ENCODE measurements at places on chromosomes 3 and 15. TPM values are rescaled to one million over a fixed set of nuclear protein-coding genes. Genes with fewer than 3 reads are reported as not detected.
A peak's percentile ranks its signal among the peaks of the same experiment; 100 is the strongest.

The PCNP gene
- 57.0 TPM for total RNA-seq

DNA sequence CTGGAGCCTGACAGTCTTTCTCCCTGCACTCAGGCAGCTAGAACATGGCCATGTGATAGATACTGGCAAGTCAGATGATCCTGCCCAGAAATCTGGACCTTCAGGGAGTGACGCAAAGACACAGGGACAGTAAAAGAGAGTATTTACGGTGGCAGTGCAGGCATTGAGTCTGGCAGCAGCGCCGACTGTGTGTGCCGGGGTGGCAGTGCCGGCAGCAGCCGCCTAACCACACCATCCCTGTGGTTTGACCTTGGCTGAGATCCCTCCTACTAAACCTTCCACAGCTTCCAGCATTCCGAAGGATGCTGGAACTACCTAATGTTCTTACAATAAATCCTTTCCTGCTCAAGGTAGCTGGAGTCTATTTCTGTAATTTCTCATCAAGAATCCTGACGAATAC lies 4.6 kb upstream of the TSPAN3 start:
- no peak for DNase-seq

DNA sequence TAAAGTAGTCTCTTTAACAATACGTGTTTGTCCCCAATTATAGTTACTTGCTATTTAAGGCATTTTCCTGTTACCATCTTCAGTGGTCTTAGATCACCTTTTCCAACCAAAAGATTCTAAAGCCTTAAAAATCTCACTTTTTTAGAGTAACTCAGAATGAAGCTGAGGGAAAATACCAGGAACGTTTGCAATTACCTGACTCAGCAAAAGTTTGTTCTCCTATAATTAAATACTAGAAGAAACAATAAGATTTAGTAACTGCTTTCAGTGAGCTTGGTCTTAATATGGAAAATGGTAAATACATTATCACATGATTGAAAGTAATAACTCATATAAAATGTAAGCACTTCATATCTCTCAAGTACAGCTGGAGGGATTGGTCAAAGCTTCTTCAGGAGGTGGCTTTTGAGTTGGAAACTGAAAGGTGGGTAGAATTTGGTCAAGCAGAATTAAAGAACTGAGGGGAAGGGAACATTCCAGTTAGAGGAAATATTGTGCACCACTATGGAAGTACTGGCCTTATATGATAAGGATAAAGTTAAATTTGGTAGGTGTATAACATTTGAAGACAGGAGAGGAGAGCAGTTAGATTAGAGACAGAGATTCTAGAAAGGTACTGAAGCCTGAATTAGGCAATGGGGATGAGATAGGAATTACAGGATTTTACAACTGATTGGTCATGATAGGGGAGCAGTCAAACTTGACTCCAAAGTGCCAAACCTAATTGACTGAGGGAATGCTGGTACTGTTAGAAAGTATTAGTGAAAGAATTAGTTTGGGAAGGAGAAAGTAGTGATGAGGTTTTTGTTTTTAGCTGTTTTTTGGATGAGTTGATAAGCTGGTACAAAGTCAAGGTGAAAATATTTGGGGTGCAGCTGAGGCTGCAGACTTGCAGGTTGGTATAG lies 21.9 kb downstream of the TSC22D2 start:
- no peak for DNase-seq

DNA sequence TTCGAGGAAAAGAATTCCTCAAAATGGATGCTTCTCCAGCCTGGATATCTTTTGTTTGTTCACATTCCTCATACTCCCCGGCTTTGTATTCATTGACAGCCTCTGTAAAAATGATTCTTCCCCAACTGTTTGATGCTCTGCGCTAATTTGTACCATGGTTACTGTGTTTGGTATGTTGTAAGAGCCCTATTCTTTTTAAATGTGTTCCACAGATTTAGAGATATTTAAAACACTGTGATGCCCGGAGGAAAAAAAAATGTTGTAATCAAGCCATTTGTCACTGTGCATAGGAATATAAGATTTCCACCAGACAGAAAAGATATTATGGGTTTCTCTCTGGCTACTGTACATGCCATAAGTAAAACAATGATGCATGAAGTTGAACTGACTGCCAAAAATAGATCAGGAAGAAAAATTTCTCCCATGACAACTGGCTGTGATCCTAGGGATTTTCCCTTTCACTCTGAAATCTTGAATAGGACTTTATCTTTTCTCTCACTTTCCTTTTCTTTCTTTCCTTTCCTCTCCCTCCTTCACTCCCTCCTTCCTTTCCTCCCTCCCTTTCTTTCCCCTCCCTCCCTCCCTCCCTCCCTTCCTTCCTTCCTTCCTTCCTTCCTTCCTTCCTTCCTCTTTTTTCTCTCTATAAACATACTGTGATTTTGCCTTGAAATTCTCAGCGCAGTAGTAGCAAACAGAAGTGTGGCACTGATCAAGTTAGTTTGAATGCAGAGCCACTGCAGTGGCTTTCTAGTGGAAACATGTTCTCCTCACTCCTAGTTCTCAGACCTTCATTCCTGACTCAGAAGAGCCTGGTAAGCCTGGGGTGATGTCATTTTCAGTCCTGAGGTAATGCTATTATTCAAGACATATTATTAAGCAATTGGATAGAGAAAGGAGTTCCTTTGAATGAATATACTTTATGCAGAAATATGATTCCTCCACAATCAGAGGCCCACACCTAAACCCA lies 254.9 kb upstream of the TBL1XR1 start:
- peak; percentile 79 for DNase-seq

The TP53BP1 gene
- total RNA-seq: 43.1 TPM
